ENCODE measurements at places on chromosomes 7 and 10.

GRCh38 chr7:67955061-67955460, 958.4 kb downstream of the TYW1 start:
- no peak for DNase-seq

- DNase-seq, result no peak
These were observed 9.6 kb downstream of the GNB2 start for GRCh38 chr7:100682991-100683658.

- DNase-seq, result no peak
These were observed 42.1 kb upstream of the WIPF3 start for GRCh38 chr7:29764227-29764626.

DNA sequence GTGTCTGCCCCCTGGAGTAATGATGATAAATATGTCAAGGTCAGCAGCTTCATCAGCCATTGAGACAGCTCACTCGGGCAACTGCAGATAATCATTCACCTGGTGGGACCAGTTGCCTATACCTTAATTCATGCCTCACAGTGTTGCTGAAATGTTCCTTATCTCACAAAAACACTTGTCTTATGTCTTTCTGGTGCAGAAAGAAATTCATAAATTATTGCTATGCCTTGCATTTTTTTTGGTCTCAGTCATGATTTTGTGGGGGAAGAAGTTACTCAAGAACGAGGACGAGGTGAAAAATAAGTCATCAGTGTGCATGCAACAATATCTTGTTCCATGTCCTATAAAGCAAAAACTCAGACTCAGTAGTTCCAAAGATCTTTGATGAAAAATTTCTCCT, 16.0 kb downstream of the TRIL start:
- no peak for DNase-seq

- no peak for DNase-seq
These were observed 153.4 kb downstream of the BMPER start for GRCh38 chr7:34058801-34059135.

DNA sequence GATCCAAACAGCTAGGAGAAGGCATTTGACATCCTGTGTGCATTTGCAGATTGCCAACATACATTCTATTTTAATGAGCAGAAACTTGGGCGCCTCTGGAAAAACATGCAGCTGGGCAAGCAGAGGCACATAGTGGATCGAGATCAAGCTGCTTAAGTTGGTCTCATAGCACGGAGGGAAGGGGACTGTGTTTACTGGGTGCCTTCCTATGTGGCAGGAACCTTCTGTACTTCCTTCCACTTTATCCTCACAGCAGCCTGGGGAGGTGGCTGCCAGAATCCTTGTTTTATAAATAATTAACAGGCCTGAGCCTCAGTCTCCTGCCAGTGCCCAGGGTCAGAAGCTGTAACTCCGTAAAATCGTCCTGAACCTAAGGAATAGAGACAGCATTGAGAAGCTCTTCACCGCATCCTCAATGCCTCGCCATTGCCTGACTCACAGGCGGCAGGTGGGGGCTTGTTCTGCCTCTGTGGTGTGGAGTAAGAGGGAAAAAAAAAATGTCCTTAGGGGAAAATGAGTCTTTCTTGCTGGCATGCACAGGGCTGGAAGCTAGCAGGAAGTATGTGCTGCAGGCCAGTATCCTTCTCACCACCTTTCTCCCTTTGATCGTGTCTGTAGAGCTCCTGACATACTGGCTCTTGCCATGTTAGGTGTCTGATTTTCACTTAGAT, 6.2 kb downstream of the VWA2 start:
- no peak for DNase-seq

DNA sequence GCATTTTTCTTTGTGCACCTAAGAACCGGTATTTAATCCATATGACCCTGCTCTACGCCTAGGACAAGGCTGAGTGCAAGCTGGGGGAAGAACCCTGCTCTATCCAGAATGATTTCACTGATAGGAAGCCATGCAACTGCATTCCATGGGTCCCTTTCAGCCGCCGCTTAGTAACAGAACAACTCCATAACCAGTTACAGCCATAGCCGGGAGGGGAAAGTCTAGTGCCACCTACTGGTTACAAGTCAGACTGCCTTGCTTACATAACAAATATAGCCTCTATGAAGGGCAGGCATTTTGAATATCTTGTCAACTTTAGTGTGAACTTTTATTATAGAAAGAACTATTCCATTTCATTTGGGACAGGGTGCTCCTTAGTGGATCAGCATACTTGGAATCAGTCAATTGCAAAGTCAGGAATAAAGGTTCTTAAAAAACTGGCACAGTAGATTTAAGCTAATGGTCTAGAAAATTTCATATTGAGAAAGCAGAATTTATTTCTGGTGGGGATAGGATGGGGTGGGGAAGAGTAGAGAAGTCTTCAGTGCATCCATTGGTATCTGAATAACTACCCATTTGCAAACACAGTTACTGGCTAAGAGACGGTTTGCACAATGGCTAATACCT, 521.7 kb downstream of the ADRA2A start:
- DNase-seq, result peak; percentile 11

- DNase-seq, result no peak
These were observed 117.2 kb upstream of the KLF6 start for GRCh38 chr10:3902054-3902808.

DNA sequence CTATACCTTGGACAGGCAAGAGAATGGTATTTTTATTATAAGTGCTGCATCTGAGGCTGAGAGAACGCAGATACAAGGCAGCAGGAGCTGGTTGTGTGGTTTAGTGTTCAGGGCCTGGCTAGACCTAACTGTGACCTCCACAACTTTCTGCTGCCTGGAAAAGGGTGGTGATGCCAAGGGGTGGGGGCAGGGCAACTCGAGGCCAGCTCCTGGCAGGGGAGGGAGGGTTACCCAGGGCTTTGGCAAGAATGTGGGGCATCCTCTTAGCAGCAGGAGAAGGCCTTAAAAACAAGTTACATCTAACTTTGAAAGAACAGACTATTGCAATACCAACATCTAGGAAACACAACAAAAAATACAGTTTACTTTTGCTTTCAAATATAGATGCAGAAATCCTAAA, 13.0 kb downstream of the MXI1 start:
- no peak for DNase-seq

- no peak for DNase-seq
These were observed 6.9 kb upstream of the HYCC1 start for GRCh38 chr7:23020742-23021401.

- no peak for DNase-seq
These were observed 117.2 kb downstream of the CNOT4 start for GRCh38 chr7:135392701-135393100.

DNA sequence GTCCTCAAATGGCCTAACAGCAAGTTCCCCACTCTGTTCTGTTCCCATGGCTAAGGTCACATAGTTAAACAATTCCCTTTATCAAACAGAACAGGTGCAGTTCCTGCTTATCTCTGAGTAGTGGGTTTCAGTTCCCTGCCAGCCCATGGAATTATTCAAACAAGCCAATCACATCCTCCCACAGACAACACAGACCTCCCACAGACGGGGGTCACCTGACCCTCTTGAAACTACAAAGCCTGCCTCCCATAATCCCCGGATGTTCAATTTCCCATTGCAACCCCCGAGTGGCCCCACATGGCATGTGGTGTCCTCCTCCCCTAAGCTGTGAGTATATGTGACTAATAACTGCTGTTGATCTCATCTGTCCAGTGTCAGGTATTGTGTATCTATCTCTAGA, 64.1 kb downstream of the TMEM168 start:
- no peak for DNase-seq

DNA sequence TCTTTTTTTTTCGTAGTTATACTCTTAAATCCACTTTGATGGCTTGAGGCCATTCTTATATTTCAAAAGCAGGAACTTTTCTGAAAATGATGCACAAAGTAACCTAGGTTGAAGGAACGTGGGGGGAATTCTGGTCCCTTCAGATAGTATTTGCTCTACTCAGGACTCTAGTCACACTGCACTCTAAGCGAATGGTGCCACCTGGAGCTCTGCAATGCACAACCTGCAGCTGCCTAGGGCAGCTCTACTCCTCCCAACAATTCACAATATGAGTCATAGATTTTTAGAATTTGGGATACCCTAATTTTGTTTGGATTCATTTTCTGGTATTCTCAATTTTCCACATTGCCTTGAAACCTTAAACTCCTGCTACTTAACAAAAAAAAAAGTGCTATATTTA, 17.3 kb downstream of the SYPL1 start:
- no peak for DNase-seq

DNA sequence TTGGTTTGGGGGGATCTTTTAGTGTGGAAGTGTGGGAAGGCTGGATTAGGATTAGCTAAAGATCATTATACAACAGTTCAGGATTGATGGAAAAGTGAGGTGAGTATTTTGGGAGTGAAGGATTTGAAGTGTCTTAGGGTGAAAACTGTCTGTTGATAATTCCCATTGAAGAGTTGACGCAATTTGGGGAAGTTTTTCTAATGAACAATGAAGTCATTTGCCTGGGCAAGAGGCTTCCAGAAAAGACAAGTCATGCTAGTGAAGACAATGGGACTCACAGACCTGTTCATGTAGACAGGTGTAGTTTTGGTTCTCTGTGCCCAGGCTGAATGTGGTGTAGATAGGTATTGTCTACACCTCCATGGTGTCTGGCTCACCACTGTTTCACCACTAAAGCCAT, 194.3 kb upstream of the GPR26 start:
- DNase-seq, result no peak

DNA sequence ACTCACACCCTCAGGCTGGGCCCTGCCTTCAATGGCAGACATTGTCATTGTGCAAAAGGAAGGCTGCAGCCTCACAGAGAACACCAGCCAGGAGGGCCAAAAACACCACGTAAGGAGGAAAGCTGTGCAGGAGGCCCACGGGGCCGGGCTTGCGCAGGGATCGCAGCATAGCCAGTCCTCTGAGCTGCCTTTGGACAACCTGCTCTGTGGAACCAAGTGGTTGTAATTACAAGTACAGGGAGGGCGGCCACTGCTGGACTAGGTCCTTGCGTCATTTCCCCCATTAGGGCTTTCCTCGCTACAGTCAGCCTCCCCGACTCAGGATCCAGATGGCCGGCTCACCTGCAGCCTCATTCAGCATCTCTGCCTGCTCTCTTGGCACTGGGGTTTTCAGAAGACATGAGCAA, 66.9 kb downstream of the FAM53B start:
- no peak for DNase-seq

- DNase-seq, result peak; percentile 5
These were observed 33.4 kb upstream of the PLPP4 start for GRCh38 chr10:120423431-120424197.

DNA sequence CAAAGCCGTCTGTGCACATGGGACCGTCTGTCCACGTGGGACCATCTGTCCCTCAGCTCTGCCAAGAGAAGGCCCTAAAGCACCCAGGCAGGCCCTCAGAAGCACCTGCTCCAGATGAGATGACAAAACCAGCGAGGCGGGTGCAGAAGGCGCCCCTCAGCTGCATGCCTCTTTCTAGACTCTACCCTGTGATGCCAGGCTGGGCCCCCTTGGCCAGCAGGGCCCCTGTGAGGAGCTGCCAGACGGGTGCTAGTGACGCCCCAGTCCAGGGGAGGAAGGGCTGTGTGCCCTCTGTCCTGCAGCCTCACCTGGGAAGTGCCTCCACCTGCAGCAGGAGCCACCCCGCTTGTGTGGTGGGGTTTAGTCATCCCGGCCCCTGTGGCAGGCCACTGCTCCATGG, 309.2 kb upstream of the SHH start:
- DNase-seq, result no peak

DNA sequence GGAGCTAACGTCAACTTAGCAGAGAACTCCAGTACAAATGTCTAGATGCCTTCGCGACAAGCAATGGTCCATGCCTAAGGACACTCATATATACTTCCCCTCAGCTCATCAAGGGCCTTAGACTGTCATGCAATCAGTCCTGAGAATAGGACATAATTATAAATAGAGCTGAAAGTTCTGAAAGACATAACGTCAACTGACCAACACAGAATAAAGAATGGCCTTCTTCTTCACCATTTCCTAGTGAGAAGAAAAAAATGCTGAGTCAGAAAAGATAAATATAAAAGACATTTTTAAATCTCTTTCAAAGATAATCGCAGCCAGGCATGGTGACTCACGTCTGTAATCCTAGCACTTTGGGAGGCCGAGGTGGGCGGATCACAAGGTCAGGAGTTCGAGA, 83.2 kb downstream of the ARMH3 start:
- DNase-seq, result no peak

GRCh38 chr7:25858525-25859411, 293.2 kb upstream of the NFE2L3 start:
- no peak for DNase-seq

GRCh38 chr7:130758429-130759056, 24.5 kb upstream of the KLF14 start:
- DNase-seq, result no peak

GRCh38 chr7:74429153-74429747, 24.5 kb upstream of the GTF2IRD1 start:
- DNase-seq, result no peak

GRCh38 chr7:8590791-8591190, 157.4 kb downstream of the NXPH1 start:
- no peak for DNase-seq

GRCh38 chr7:118104812-118105441, 79.0 kb upstream of the LSM8 start:
- no peak for DNase-seq

DNA sequence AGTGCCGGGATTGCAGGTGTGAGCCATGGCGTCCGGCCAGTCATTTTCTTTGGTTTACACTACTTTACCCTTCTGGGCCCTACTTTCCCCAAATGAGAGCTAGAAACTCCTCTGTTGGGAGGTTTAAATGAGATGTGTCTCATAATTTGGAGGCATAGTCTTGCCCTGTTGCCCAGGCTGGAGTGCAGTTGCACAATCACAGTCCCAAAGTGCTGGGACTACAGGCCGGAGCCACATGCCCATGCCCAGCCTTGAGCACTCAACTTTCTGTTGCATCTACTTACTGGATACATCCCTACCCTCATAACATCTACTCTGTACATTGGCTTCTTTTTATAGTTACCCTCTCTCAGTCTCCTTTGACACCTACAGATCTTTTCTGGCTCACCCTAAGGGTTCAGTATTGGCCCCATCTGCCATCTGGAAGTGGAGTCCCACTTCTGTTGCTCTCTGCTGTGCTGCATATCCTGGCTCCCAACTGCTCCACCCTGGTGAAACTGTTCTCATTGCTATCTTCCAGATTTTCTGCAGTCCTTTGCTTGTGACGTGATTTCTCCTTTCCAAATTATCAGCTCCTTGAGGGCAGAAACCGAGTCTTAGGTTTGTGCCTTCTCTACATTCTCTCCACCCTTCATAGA, 8.4 kb downstream of the EIF4H start:
- DNase-seq, result no peak

DNA sequence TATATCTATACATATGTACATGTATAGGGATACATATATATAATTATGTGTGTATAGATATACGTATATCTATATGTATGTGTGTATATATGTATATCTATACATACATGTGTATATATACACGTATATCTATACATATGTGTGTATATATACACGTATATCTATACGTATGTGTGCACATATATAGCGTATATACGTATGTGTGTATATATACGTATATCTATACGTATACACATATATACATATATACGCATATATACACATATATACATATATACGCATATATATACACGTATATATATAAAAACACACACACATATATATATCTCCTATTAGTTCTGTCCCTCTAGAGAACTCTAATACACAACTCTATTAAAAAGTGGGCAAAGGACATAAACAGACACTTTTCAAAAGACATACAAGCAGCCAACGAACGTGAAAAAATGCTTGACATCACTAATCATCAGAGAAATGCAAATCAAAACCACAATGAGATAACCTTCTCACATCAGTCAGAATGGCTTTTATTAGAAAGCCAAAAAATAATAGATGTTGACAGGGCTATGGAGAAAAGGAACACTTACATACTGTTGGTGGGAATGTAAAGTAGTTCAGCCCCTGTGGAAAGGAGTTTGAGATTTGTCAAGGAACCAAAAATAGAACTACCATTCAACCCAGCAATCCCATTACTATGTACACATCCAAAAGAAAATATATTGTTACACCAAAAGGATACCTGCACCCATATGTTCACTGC, 22.0 kb upstream of the TMEM120A start:
- DNase-seq, result no peak

Data from stimulated activated CD4-positive, alpha-beta T cell treated with anti-CD3 and anti-CD28 coated beads, Interleukin-1b, Interleukin-23, amount 100 ng/mL, for 24 hours (primary cell).